Stimulated activated CD4-positive, alpha-beta T cell treated with anti-CD3 and anti-CD28 coated beads, Interleukin-1b, Interleukin-23, amount 100 ng/mL, for 24 hours (primary cell): ENCODE measurements at places on chromosomes 5 and 9.

DNA sequence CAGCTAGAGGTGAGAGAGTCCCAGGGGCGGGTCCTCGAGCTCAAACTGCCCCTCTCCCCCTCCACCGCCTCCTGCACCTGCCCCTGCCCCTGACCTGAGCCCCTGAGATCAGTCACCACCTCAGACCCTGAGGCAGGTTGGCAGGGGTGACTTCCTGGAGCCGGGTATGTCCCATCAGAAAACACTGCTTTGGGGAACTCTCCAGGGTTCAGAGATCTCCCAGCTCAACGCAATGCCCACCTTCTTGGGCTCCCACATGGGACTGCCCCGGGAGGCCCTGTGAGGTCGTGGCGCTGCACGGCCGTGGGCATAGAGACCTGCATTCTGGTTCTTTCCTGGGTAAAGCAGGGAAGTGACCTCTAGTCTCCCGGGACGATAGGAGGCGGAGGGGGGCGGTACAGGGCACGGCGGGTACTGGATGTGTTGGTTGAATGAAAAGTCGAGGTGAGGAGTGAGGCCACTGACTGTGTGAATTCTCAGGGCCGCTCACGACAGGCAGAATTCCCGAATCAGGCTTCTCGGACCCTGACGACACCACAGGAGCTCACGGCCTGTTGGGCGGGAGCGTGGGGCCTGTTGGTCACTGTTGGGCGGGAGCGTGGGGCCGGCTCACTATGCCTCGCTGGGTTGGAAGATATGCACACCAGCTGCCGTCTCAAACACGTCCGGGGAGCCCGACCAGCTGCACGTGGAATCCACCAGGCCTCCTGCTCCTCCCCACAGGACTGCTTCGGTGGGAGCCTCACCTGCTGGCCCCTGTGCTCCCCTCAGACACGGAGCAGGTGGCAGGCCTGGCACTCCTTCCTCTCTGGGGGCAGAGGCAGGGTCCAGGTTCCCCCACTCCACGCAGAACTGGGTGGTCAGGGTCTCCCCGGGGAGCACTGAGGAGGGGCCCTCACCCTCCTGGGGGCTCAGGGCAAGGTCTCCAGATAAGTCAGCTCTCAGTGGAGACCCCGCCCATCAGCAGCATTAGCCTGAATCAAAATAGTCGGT, 178.0 kb upstream of the PPP1R26 start:
- DNase-seq: no peak

GRCh38 chr9:114388357-114388682, 538 bp upstream of the AKNA start:
- DNase-seq: no peak

GRCh38 chr5:174750711-174751110, 26.3 kb downstream of the MSX2 start:
- DNase-seq: no peak

GRCh38 chr5:133051542-133052316, at the start of gene HSPA4:
HSPA4 (plus strand) TSS chr5:133052013; CDS start chr5:133052251, 238 bp downstream.
- peak; percentile 92 for DNase-seq

DNA sequence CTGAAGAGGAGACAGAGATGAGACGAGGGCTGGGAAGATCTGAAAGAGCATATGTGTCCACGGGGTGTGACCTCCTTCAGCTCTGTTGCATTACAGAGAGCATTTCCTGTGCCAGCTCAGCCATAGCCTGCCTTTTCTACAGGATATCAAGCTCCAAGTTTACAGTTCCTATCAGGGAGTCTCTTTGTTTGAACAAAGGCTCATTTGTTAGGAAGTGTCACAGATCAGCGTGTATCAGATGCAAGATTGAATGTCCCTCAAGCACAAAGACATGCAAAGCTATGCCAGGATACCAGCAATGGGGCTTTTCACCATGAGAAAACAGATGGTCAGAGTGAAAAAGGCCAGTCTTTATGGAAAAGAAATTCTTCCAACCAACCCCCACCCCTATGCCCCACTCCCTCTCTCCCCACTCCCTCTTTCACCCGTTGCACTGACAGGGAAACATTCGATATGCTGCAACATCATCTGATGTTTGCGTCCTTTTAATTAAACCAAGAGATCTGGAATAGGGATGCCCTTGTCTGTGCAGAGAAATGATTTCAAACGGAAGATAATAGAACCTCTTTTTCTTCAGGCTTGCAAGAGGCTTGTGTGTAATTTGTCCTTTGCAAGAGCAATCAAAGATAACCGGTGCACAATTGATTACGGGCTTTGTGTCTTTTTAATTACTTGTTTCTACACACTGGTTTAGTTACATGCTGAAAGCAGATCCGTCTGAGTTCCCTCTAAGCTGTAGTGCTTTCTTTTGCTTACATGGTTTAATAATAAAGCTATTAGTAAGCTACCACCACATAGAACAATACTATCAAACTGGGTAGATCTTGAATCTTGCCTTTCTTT, 263.1 kb upstream of the RGMB start:
- no peak for DNase-seq

GRCh38 chr5:131381777-131382176, 117.9 kb downstream of the CDC42SE2 start:
- DNase-seq: no peak

GRCh38 chr5:154218786-154219185, 28.3 kb downstream of the GALNT10 start:
- DNase-seq: no peak

- no peak for DNase-seq
These were observed 2.5 kb downstream of the KIAA1958 start for GRCh38 chr9:112489039-112489546.

GRCh38 chr9:70494221-70494620, 79.8 kb upstream of the KLF9 start:
- DNase-seq: no peak

DNA sequence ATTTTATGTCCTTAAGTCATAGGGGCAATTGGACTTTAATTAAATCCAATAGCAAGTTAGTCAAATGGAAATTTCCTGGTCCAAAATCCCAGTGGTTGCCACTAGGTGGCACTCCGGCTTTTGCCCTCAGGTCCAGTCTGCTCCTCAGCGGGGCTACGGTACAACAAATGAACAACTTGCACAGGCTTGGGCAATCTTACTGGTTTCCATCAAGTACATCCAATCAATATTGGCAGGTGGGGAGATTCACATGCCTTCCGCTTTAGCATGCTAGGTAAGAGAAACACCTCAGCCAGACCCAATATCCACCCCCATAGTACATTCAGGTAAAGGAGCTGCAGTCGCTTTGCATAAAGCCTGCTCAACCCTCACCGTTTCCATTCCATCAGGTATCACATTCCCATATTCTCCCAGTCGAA, 6.3 kb upstream of the MXD3 start:
- peak; percentile 58 for DNase-seq

GRCh38 chr5:91140657-91141056, 242.5 kb downstream of the ARRDC3 start:
- no peak for DNase-seq

- DNase-seq: no peak
These were observed 6.3 kb downstream of the CEP72 start for GRCh38 chr5:618450-618849.

DNA sequence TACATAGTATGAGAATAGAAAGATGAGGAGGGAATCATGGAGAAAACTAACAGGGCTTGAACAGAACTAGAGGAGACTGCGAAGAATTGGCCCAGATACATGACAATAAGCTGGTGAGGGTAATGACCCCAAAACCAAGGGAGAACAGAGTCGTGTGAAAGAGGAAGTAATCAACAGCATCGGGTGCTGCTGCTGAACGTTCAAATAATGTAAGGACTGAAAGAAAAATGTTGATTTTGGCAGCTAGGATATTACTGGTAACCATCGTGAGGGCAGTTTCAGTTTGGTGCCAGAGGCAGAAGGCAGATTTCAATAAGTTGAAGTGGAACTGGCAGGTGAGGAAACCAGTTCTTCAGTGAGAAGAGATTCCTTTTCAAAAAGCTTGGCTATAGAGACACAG, 66.8 kb upstream of the SMC2 start:
- no peak for DNase-seq

- no peak for DNase-seq
These were observed 163.8 kb downstream of the TMEM38B start for GRCh38 chr9:105858006-105858690.

DNA sequence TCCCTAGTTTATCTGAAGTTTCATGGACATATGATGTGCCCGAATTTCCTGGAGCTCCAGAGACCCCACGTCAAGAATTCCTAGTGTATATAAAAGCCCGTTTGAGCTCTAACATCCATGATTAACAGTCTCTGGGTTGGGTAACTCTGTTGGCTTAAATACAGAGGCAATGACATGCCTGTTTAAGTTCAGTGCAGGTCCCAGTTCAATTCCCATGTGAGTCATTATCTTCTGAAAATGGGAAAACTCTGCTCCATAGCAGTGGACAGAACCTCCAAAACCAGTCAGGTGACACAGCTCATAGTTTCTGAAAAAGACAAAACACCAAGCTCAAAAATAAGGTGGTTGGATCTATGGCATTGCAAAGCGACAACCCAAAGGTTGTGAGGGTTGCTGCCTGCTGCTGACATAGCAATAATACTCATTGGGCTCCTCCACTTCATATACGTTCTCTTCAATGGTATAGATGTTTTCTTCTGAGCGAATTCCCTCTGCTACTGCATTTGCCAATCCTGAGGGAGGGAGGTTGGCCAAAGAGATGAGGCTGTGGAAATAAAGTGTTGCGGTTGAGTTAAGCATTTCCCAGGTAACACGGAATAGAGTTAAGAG, 22.0 kb downstream of the HAVCR2 start:
- no peak for DNase-seq

GRCh38 chr5:43006424-43007202, 33.5 kb downstream of the ANXA2R start:
- DNase-seq: no peak

- no peak for DNase-seq
These were observed 4.6 kb upstream of the DND1 start for GRCh38 chr5:140677947-140678346.

- no peak for DNase-seq
These were observed 36.9 kb upstream of the ANGPTL2 start for GRCh38 chr9:127159325-127159801.

DNA sequence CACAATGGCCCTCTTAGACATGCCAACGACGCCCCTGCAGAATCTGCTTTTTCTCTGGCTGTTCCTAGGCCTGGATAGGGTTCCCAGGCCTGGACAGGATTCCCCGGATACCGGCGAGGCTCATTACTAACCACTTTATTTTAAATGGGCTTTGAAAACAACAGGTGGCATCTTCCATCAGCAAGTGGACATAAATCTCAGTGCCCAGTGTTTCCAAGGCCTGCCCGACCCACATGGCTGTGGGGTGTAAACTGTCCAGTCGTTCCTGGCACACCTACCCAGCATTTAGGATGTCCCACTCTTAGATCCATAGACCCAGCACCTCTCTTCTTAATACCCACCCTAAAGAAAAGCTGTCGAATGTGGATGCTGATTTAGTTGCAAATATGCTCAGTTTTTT, 896 bp downstream of the CMBL start:
- DNase-seq: no peak

GRCh38 chr9:69916950-69917349, 96.3 kb downstream of the CFAP95 start:
- no peak for DNase-seq

GRCh38 chr9:75927356-75927755, 36.9 kb downstream of the PCSK5 start:
- DNase-seq: no peak

DNA sequence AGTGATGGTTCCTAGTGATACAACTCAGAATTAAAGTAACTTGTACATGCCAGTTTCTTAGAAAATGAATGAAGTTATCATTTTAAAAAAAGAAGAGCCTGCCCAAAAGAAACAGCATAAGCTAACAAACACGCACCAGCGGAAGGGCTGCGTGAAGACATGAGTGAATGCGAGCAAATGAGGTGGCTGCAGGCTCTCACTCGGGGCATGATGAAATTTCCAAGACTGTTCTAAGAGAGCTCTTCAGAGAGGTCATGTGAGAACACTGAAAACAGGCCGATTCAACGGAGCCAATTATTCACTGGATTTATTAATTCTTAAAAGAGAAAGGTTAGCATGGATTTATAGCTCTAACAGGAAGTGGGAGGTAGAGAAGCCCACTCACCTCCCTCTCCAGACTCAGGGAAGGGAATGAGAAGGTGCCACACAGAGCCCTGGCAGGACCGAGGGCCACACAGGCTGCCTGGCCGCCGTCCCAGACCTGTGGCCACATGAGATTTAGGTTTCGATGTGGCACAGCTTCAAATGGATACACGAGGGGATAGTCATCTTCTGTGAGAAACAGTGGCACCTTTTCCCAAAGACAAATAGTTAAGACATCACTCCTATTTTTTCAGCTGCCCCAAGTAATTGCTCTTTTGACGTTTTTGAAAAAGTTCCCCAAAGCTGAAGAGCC, 55.5 kb downstream of the HABP4 start:
- no peak for DNase-seq

- no peak for DNase-seq
These were observed 81.6 kb downstream of the NDUFS4 start for GRCh38 chr5:53642061-53642460.

DNA sequence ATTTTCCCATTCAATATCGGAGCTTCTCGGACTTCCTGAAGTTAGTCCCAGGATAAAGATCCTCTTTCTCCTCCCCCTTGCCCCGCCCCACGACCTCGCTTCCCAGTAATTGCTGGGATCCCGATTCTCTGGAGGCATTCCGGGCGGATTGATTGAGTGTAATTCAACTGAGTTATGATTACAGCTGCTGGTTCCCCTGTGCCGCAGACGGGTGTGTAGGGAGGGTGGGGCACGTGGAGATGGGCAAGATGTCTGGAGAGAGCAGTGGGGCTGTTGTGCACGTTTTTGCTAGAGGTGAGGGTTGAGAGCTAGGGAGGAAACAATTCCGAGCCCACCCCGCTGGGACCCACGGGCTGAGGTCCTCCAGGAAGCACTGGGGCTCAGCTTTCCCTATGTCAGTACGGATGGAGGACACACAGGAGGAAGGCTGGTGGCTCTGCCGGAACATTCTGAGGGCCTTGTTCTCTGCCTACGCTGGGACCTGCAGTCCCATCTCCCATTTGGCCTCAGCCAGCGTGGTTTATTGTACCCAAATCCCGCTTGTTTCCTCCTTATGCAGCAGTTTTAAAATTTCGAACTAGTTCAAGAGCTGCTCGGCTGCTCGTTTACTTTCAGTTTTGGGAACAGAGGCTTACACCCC, 2.4 kb upstream of the DMRT2 start:
- no peak for DNase-seq

GRCh38 chr5:94623011-94623410, 4.5 kb downstream of the SLF1 start:
- no peak for DNase-seq

- DNase-seq: no peak
These were observed 357.4 kb downstream of the NDUFS4 start for GRCh38 chr5:53917826-53918225.
